ENCODE measurements at places on chromosomes 2 and 18.

- DNase-seq = no peak
These were observed 95.4 kb upstream of the CYP20A1 start for GRCh38 chr2:203143391-203143790.

GRCh38 chr18:45755934-45756333 is 32.0 kb downstream of the SLC14A1 start:
- DNase-seq = no peak

- peak; percentile 75 for DNase-seq
These were observed 141.9 kb downstream of the ANKRD44 start for GRCh38 chr2:197168705-197169104.

GRCh38 chr2:232349946-232350635 is 28.5 kb upstream of the ALPP start:
- DNase-seq = no peak

GRCh38 chr2:95159690-95160449 is at the start of gene ZNF514:
TSS of gene ZNF514 (minus strand) at chr2:95159848. CDS start at chr2:95153253, 6,595 bp downstream.
- DNase-seq = peak; percentile 75

DNA sequence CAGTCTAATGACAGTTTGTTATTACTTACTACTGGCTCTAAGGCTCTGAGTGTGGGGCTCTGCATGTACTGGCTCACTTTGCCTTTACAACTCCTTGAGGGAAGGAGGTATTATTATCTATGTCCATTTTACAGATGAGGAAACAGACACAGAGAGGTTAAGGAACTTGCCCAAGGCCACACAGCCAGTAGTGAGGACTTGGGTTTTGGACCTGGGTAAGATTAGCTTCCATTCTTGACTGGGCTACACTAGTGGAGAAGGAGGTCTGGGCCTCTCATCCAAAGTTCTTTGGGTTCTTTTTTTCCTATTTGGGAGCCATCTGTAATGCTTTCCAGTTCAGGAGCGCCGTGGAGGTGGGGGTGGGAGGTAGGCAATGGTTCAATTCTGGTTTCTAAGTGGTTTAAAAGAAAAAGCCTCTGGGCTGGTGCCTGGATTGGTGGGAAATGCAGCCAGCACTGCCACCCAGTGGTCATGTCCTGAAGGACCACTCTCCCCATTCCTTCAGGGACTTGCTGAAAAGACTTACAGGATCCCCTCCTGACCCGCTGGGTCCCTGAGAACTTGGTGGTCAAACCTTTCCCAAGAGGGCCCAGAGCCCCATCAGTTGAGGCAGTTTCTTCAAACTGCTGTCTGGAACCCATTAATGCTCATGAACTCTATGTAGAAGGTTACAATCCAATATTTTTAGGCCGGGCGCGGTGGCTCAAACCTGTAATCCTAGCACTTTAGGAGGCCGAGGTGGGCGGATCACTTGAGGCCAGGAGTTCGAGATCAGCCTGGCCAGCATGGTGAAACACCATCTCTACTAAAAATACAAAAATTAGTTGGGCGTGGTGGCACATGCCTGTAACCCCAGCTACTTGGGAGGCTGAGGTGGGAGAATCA is 38.6 kb upstream of the NOTO start:
- peak; percentile 69 for DNase-seq

DNA sequence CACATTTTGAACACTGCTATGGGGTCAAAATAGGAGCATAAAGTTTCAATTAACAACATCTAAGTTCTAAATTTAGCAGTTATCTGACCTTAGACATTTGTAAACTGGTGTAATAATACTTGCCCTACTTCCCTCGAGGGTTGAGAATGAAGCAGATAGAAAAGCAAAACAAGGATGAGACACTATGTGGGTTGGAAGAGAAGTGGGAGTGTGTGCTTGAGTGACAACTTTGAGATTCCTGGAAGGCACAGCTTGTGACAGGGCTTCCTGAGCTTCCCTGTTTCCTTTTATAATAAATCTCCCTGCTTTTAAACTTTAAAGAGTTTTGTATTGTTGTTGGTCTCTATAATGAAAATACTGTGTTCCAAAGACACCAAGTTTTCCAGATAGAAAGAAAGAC is 128.6 kb upstream of the CHST9 start:
- no peak for DNase-seq

DNA sequence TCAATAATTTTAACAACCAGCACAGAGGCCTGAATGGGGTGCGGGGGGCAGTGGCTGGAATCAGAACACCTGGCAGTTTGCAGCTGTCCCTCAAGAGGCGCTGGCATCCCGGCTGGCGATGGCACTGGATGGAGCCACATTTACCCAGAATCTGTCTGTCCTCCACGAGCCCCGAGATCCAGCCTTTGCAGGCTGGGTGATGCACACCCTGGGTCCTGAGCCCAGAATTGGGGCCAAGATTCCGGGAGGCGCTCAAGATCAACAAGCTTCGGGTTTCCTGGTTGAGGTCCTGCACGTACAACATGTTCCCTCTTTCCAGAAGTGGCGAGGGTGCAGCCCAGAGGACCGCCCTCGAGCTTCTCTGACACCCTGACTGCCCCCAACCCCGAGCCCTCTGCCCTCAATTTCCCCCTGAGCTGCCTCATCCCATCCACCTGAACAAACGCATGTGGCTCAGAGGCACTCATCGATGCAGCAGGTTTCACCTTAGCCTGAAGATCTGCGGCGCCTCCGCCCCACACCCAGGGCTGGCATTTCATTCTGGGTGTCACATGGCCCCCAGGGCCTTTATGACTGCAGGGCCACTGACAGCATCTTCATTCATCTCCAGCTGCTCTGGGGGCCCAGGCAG is 97.5 kb downstream of the TFCP2L1 start:
- DNase-seq = no peak

- DNase-seq = no peak
These were observed 239.7 kb upstream of the RASGRP3 start for GRCh38 chr2:33236482-33237385.

GRCh38 chr18:66136039-66136438 is 385.2 kb downstream of the CDH7 start:
- DNase-seq = no peak

DNA sequence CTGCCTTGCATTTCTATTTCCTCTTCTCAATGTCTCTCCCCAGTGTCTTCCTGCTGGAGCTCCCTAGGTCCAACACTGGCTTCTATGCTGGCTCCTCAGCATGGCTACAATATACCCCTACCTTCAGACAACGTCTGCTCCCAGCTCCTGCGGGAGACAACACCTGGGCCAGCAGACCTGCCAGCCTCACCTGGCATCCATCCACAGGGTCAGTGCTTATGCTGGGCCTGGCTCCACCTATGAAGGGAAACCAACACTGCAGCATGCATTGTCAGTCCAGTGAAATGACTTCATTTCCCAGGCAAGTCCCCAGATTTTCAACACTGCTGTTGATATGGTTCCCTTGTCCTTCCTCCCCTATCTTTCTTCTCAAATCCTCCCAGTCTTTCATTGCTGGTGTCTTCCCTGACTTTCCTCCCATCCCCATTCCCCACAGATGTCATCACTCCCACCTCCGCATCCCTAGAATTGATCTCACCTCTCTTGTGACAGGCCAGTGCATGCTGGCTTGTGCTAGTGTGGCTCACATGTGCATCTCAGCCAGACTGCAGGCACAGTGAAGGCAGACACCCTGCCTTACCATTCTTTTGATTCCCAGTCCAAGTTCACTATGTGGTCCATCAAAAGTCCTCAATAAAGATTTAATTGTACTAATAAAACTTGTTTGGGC is 98.0 kb downstream of the MYO5B start:
- DNase-seq = no peak

DNA sequence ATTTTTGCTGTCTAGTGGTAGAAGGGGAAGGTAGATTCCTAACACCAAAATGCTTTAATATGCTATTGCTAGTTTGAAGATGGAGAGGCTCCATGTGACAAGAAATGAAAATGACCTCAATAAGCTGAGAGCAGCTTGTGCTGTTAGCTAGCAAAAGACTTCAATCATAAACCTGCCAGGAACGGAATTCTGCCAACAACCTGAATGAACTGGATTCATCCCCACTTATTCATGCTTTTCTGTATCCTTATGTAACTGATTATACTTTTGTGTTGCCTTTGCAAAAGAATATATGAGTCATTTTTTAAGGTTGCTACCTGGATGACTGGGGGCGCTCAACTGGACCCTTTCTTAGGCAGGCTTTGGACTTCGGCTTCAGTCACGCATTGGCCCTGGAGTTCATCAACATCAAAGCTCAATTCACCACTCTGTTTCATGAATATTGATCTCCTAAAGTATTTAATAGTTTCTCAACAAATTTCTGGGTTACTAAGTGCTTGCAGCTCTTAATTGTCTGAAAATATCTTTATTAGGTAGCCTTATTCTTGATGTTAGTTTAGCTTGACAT is 97.5 kb upstream of the KCNJ3 start:
- DNase-seq = no peak

GRCh38 chr2:46876741-46877384 is 38.7 kb downstream of the MCFD2 start:
- no peak for DNase-seq

- DNase-seq = no peak
These were observed 47.0 kb downstream of the COBLL1 start for GRCh38 chr2:164794432-164795231.

- no peak for DNase-seq
These were observed 69.7 kb downstream of the FEZ2 start for GRCh38 chr2:36528274-36528673.

GRCh38 chr2:182283512-182283911 is 143.3 kb downstream of the PDE1A start:
- DNase-seq = no peak

GRCh38 chr2:3175568-3175955 is 202.1 kb downstream of the EIPR1 start:
- DNase-seq = no peak

DNA sequence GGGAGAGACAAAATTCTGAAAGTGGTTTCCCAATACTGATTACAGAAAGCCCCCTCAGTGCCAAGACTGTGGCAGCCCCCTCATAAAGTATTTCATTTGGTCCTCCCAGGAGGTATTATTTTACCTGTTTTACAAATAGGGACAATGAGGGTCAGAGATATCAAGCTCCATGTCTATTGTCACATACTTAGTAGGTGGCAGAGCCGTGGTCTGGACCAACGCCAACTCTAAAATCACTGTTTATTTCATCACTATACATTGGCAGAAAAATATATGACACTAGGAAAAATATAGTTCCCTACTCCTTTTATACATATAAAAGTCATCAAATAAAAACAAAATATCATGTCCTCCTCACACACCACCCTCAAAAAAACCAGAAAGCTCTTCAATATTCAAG is 68.6 kb downstream of the DHRS9 start:
- no peak for DNase-seq

GRCh38 chr2:195730912-195731311 is 73.9 kb downstream of the SLC39A10 start:
- DNase-seq = no peak

GRCh38 chr2:5798084-5798483 is 105.9 kb downstream of the SOX11 start:
- DNase-seq = no peak

GRCh38 chr18:63457977-63458376 is 18.8 kb upstream of the SERPINB5 start:
- DNase-seq = no peak

DNA sequence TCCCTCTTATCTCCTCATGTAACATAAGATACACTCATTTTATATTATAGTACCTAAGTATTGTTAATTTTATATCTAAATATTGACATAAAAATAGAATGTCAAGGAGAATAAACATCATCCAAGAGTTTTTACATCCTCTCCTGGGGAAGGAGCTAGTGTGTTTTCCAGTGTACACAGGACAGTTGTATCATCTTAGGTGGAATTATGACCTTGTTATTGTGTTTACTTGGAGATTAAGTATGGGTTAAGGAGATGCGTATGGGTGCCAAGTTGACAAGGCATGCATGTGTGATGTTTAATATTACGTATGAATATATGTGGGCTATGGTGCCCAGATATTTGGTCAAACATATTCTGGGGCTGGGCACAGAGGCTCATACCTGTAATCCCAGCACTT is 11.2 kb upstream of the DDX1 start:
- DNase-seq = no peak

DNA sequence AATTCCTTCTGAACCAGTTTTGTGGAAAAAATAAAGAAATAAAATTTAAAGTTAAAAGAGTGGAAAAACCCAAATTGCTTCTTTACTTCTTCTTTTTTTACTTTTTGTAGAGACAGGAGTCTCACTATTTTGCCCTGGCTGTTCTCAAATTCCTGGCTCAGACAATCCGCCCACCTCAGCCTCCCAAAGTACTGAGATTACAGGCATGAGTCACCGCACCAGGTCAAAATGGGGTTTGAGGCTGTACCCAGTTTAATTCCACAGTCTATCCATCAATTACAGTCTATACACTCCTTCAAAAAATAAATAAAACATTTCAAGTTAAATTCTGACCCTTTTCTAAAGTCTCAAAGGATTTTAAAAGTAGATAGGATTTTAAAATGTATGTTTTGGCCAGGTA is 120.3 kb downstream of the FAM161A start:
- no peak for DNase-seq

DNA sequence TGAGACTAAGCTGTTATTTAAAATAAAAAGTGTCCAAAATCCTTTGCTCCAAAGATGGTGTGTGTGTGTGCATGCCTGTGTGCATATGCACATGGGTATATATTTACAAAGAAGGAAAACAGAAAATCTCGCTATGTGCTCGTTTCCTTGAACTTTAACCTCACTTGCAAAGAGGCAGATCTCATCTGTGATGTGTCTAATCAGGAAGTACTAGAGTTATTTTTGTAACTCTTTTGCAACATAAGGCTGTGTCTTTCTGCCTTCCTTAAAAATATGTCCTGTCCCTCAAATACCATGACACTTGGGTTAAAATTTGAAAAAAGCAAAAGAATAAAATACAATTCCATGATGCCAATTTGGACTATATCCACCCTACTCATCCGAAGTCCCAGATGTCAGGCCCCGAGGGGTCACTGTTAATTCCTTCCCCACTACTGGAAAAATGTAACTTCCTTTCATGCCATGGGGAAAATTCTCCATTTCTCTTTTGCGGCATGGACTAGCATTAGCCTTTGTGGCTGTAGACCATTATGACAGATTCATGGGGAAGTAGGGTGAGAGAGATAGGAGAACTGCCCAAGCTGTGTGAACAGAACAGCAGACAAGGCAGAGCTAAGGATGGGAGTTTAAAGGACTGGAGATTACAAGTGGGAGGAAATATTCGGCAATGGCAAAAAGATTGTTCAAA is 191.3 kb downstream of the MYO1B start:
- no peak for DNase-seq

- DNase-seq = no peak
These were observed 275.1 kb downstream of the TGIF1 start for GRCh38 chr18:3725115-3725514.

DNA sequence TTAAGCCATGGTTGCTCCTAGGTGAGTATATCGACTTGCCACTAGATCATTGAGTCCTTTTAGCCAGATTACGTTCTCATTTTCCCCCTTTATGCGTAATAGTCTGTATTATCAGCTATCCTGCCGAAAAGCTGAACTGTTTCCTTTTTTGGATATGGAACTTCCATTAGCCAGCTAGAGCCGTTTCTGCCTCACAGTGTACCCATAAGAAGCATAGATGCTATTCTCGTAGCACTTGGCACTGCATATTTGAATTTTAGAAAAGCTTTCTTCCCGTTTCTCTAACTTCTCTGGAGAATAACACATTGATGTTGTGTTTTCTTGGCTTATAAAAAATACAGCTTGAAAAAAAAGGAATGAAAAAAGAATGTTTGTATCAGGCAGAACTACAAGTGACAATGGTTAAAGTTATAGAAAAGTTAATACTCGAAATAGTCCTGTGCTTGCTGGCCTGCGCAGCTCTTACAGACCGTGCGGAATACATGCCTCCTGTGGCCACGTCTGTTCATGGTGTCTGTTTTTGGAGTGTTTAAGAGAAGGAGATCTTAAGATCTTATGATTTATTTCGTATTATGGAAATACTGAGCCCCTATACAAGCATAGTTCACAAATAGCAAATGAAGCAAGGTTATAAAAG is 710 bp downstream of the DUSP19 start:
- no peak for DNase-seq

Measured in stimulated activated CD4-positive, alpha-beta T cell treated with anti-CD3 and anti-CD28 coated beads, Interleukin-4, amount 100 ng/mL, for 1 hour (primary cell).